ENCODE measurements at places on chromosomes 5 and 9. TPM values are rescaled to one million over a fixed set of nuclear protein-coding genes. Genes with fewer than 3 reads are reported as not detected.

DNA sequence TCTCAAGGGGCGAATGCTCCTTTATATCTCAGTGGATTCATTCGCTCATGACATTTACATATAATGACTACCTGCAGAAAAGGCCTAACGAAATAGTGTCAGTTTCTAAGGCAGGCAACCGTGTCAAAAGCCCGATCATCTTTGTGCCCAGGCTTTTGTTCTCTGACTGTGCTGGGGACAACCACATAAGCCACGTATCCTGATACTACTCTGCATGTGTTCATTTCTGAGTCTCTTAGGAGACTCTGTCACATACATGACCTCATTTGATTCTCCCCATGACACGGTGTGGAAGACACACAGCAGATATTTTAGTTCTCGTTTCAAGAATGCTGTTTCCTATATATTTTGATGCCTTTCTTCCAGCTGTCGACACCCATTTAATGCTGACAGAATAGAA lies 598.5 kb downstream of the BNC2 start:
- no peaks in the 10 kb centered on the region for H3K27me3 ChIP-seq
- H3K36me3 ChIP-seq, result no peaks in the 10 kb centered on the region
- DNase-seq, result no peak
- H3K27ac ChIP-seq, result no peak overlapping the region
- no peaks in the 10 kb centered on the region for H3K4me1 ChIP-seq

- H3K4me3 ChIP-seq, result no peak overlapping the region
- H3K4me1 ChIP-seq, result peaks cover 40% of the 10 kb centered on the region
- peak; percentile 9 for DNase-seq
- no peaks in the 10 kb centered on the region for H3K27me3 ChIP-seq
Observed at GRCh38 chr5:56585999-56586691, 229.2 kb upstream of the MAP3K1 start.

DNA sequence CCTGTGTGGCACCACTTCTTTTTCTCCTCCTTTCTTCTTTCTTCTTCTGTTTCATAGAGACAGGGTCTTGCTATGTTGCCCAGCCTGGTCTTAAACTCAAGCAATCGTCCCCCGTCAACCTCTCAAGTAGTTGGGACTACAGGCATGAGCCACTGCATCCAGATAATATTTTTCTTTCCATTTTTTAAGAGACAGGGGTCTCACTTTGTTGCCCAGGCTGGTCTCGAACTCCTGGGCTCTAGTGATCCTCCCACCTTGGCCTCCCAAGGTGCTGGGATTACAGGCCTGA lies 47.4 kb upstream of the IER5L start:
- H3K27ac ChIP-seq, result peak overlapping the region; percentile 27
- peaks cover 2% of the 10 kb centered on the region for H3K27me3 ChIP-seq
- DNase-seq, result no peak
- no peaks in the 10 kb centered on the region for H3K36me3 ChIP-seq
- H3K4me1 ChIP-seq, result peaks cover 53% of the 10 kb centered on the region

DNA sequence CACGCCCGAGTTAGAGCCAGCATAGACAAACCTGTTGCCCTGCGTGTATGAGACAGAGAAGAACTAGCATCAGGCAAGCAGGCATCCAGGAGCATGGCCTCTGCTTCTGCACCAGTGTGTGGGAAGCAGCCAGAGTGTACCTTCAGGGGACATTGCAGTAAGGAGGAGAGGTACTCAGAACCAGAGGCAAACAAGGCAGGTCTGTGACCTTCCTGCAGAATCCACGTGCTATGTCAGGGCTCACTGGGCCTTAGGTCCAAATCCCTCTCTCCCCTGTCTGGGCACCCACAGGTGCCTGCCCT lies 63.0 kb downstream of the SECISBP2 start:
- peaks cover 46% of the 10 kb centered on the region for H3K4me1 ChIP-seq
- no peak for DNase-seq
- no peaks in the 10 kb centered on the region for H3K27me3 ChIP-seq
- H3K27ac ChIP-seq, result no peak overlapping the region

GABRA6 gene
- not detected for total RNA-seq

C5orf34 gene
- total RNA-seq, result 3.3 TPM

SLC36A3 gene
- total RNA-seq, result not detected

CDH9 gene
- 0.13 TPM for total RNA-seq

NUP188 gene
- total RNA-seq, result 70.6 TPM
